ENCODE measurements at places on chromosomes 12 and 14.

DNA sequence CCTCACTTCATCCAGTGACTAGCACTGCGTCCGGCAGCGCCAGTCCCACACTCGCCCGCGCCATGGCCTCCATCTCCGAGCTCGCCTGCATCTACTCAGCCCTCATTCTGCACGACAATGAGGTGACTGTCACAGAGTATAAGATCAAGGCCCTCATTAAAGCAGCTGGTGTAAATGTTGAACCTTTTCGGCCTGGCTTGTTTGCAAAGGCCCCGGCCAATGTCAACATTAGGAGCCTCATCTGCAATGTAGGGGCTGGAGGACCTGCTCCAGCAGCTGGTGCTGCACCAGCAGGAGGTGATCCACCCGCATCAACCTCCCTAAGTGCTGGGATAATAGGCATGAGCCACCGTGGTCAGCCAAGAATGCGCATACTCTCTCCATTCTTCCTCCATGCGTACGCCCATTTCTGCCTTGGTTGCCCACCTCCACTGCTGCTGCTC is 59.9 kb downstream of the IRF2BPL start:
- DNase-seq: no peak

GRCh38 chr12:14216405-14217294 is 148.8 kb upstream of the ATF7IP start:
- no peak for DNase-seq

DNA sequence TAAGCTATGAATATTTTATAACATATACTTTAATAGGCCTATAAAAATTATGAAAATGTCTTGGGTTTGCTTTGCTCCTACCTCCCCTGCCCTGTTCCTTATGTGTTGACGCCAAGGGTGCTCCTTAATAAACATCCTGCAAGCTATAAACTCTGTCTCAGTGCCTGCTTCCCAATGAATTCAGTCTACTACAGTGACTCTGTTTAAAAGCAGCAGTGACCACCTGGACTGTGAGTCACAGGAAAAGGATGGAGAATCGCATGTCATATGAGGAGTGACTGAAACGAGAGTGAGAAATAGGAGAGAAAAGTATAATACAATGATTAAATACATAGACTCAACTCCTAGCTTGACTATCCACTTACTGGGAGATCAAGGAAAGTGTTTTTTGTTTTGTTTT is 41.1 kb upstream of the CFAP54 start:
- DNase-seq: no peak

DNA sequence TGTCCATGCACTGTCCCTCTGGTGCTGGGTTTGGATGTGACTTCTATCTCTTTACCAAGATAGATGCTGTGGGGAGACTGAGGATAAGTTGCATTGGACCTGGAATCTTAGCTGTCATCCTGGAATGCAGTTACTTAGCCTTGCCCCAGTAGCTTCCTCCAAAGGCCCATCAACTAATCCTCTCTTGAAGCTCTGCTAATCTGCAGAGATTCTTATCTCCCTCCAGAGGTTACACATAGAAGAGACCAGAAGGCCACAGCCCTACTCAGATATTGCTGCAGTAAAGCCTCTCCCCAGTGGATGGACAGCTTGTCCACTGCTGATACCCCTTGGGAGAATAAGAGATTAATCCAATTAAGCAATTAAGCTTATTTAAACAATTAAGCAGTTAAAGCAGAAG is 867.2 kb downstream of the BCL11B start:
- DNase-seq: no peak
